CD14-positive monocyte (primary cell): ENCODE measurements at places on chromosomes 2 and 18.
A peak's percentile ranks its signal among the peaks of the same experiment; 100 is the strongest.

GRCh38 chr2:152518641-152519580 is 183.9 kb downstream of the FMNL2 start:
- no peak for DNase-seq

- DNase-seq = no peak
Observed at GRCh38 chr2:15728245-15728938, 136.7 kb downstream of the DDX1 start.

GRCh38 chr2:44741507-44741906 is 200.0 kb upstream of the SIX3 start:
- no peak for DNase-seq

DNA sequence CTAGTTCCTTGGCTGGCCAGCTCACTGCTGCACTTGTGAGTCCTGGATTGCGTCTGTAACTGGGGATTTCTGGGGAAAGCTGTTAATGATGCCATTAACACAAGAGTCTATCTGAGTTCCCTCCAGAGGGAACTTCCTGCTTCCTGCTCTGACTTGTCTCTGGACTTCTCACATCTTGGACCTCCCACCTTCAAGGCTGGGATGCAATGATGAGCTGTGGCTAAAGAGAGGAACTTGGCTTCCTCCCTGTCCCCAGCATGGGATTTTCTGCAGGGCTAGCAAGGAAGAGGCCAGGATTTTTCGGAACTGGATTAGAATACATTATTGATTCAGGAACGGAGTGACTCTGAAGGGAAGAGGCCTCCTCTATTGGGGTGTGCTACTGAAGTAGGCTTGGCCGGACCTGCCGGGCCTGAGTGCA is 155.5 kb downstream of the CLIP4 start:
- no peak for DNase-seq

GRCh38 chr2:200363279-200363678 is 56.8 kb downstream of the SPATS2L start:
- no peak for DNase-seq

- DNase-seq = no peak
Observed at GRCh38 chr2:178317811-178318210, 123.5 kb downstream of the OSBPL6 start.

- peak; percentile 22 for DNase-seq
Observed at GRCh38 chr2:37566517-37566981, 104.9 kb downstream of the CDC42EP3 start.

- no peak for DNase-seq
Observed at GRCh38 chr2:173716458-173717052, 248.6 kb downstream of the SP3 start.

GRCh38 chr18:417495-417894 is 83.0 kb downstream of the COLEC12 start:
- DNase-seq = no peak

DNA sequence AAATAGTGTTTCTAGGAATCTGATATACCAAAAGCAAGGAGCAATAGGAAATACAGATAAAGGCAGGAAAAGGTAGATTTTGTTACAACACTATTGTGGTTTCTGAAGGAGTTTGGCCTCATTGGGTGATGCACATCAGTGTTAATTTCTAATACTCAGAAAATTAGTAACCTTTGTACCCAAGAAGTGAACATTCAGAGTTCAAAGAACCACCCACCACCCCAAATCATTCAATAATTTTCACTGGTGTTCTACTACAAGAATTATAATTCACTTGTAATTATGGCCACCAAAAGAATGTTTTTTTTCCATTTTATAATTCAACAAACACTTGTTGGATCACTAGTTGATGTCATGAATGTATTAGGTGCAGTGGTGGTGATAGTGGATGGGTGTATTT is 183.3 kb downstream of the UBE2E3 start:
- DNase-seq = no peak

- DNase-seq = no peak
Observed at GRCh38 chr2:60512062-60512622, 41.3 kb downstream of the BCL11A start.
